ENCODE measurements at places on chromosomes 7 and 10. TPM values are rescaled to one million over a fixed set of nuclear protein-coding genes. Genes with fewer than 3 reads are reported as not detected.
A peak's percentile ranks its signal among the peaks of the same experiment; 100 is the strongest.

Gene OGDH
- 65.3 TPM for total RNA-seq

Gene LLCFC1
- total RNA-seq = not detected

Gene TMEM236
- 1.4 TPM for total RNA-seq

Gene NAT16
- total RNA-seq = not detected

Gene ANXA8L1
- total RNA-seq = 54.0 TPM

GRCh38 chr7:3914051-3914775 lies 613.2 kb downstream of the SDK1 start:
- H3K4me1 ChIP-seq = peaks cover 15% of the 10 kb centered on the region
- peak overlapping the region; percentile 7 for H3K27ac ChIP-seq
- no peaks in the 10 kb centered on the region for H3K36me3 ChIP-seq
- no peaks in the 10 kb centered on the region for H3K27me3 ChIP-seq

DNA sequence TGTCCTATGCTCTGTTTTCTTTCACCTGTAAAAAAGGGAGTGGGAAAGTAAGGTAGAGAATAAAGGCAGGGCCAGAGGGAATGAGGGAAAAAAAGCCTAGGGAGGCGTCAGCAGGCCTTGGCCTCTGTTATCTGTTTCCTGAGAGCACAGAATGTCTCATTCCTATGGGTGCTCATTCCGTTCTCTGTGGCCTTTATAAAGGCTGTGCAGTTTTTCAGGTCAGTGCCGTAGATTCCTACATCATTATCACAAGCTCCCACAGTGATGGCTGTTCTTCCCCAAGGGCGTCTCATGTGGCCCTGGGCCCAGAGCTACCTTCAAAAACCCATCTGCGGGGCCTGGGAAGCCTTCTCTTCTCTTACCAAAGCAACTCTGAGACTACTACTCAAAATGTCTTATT lies 16.7 kb upstream of the AKR1B10 start:
- H3K4me3 ChIP-seq = no peak overlapping the region
- H3K27ac ChIP-seq = peak overlapping the region; percentile 60
- DNase-seq = no peak

GRCh38 chr10:77471069-77471536 lies 166.5 kb downstream of the KCNMA1 start:
- no peak for DNase-seq
- H3K4me1 ChIP-seq = no peaks in the 10 kb centered on the region
- H3K27me3 ChIP-seq = no peaks in the 10 kb centered on the region

DNA sequence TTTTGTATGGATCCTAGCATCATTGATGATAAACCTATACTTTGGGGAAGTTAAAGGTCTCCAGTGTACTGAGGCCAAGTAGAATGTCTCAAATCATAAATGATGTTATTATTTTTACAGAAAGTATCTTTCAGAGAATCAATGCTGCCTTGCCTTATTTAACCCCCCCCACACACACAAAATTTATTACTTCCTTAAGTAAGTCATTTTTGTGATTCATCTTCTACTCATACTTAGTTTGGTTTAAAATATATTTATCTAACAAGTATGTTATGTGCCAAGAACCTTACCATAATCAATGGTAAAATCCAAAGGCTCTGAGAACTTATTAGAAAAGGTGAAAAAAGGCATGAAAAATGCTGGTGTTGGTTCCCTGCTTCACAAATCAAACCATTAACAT lies 18.8 kb upstream of the CLDN12 start:
- H3K27me3 ChIP-seq = no peaks in the 10 kb centered on the region
- no peak overlapping the region for H3K27ac ChIP-seq
- H3K4me3 ChIP-seq = no peak overlapping the region
- no peak for DNase-seq
- no peaks in the 10 kb centered on the region for H3K36me3 ChIP-seq
- H3K4me1 ChIP-seq = no peaks in the 10 kb centered on the region

DNA sequence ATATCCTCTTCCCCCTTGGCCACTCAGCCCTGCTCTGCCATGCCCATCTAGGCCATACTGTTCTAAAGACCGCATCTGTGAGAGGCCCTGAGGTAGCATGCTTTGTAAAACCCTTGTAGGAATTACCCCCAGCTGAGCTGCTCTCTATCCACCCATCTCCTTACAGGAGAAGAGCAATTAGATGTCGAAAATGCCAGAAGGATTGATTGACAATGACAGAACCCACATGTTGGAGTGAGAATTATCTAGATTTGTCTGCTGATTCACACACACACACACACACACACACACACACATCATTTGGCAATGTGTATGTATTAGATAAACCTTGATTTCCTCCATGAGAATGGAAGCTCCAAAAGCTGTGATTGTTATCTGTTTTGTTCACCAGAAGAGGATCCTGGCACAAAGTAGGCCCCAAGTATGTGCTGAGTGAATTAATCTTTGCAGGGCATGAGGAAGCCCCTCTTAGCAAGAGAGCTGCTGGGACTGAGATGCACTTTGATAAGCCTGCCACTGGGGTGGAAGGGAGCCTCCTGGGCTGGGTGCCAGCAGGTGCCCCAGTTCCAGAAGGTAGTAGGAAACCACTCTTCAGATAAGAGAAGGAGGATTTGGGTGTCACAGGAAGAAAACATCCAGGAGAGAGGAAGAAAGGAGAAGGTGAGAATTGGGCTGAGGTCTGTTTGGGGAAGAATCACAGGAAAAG lies 187.5 kb upstream of the ADO start:
- H3K4me3 ChIP-seq = no peak overlapping the region
- no peaks in the 10 kb centered on the region for H3K27me3 ChIP-seq
- no peaks in the 10 kb centered on the region for H3K4me1 ChIP-seq
- H3K36me3 ChIP-seq = no peaks in the 10 kb centered on the region

GRCh38 chr7:108072739-108073138 lies 57.4 kb downstream of the LAMB4 start:
- H3K36me3 ChIP-seq = no peaks in the 10 kb centered on the region
- DNase-seq = no peak
- no peak overlapping the region for H3K27ac ChIP-seq
- H3K27me3 ChIP-seq = no peaks in the 10 kb centered on the region

DNA sequence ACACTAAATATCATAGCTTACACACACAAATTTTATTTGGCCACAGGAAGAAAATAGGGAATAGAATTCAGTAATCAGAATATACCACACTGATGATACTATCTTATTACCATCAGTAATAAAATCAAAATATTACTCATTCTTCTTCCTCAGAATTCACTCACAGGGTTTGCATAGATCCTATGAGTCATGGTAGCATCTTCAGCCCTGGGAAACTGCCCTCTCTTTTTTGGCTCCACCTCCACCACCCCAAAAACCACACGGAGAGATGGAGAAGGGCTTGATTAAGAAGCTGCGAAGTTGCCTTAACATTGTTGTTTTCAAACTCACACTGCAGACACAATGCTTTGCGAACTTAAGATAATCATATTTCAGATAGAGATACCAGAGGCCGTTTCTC lies 154.1 kb upstream of the AHR start:
- no peak overlapping the region for H3K4me3 ChIP-seq
- H3K4me1 ChIP-seq = peaks cover 4% of the 10 kb centered on the region
- H3K36me3 ChIP-seq = no peaks in the 10 kb centered on the region
- H3K27ac ChIP-seq = no peak overlapping the region

DNA sequence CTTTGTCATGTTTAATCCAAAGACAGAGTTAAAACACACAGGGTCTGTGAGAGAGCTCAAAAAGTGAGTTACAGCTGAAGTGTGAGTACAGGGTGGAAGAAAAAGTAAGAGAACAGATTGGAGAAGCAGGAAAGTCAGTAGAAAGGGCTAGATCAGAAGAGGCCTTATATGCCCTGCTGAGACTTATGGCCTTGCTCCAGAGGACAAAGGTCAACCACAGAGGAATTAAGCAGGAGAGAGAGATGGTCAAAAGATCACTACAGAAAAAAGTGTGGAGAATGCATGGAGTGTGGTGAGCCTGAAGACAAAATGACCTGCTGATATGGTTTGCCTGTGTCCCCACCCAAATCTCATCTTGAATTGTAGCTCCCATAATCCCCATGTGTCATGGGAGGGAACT lies 213.8 kb downstream of the NEBL start:
- no peak overlapping the region for H3K4me3 ChIP-seq
- no peaks in the 10 kb centered on the region for H3K27me3 ChIP-seq
- no peaks in the 10 kb centered on the region for H3K4me1 ChIP-seq
- H3K27ac ChIP-seq = peak overlapping the region; percentile 29
- no peaks in the 10 kb centered on the region for H3K36me3 ChIP-seq
- no peak for DNase-seq

GRCh38 chr7:100865372-100865911 lies 1.7 kb upstream of the TRIP6 start:
- H3K36me3 ChIP-seq = no peaks in the 10 kb centered on the region
- H3K4me1 ChIP-seq = peaks cover 14% of the 10 kb centered on the region
- no peak overlapping the region for H3K4me3 ChIP-seq

GRCh38 chr7:129684777-129685176 lies 73.3 kb downstream of the NRF1 start:
- no peak overlapping the region for H3K4me3 ChIP-seq
- no peaks in the 10 kb centered on the region for H3K27me3 ChIP-seq
- H3K4me1 ChIP-seq = no peaks in the 10 kb centered on the region
- DNase-seq = no peak
- no peaks in the 10 kb centered on the region for H3K36me3 ChIP-seq
- no peak overlapping the region for H3K27ac ChIP-seq

DNA sequence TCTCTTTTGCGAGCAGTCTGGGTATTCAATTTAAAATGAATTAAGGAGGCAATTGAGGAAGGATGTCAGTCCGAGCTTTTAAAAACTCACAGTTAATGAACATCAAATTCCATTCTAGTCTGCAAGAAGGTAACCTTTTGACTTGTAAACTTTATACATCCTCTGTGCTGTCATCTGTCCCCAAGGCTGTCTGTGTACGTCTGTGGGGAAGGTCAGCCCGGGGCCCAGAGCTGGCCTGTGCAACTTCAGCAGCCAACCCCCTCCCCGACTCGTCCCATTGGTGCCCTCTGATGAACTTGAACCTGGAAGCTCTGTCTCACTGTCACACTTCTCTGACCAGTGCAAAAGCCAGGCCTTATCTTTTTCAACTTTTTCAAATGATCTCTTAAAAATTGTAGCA lies 80.3 kb downstream of the CCDC3 start:
- peaks cover 4% of the 10 kb centered on the region for H3K27me3 ChIP-seq
- H3K4me3 ChIP-seq = no peak overlapping the region
- no peaks in the 10 kb centered on the region for H3K36me3 ChIP-seq
- no peak overlapping the region for H3K27ac ChIP-seq

DNA sequence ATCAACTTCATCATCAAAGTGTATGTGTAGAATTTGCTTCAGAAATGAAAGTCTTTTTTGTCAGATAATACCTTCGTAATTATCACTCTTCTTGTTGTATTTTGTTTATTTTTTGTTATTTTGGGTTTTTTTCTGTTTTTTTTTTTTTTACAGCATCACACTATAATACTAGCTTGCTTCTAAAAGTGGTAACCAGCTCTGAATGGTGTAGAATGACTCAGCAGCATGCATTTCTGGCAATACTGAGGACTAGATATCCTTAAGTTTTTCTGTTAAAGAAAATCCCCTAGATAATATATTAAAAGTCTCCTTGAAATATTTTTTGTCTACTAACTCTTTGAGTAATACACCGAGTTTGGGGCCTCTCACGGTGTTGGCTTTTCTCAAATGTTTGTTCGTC lies 109.1 kb downstream of the LMBR1 start:
- no peaks in the 10 kb centered on the region for H3K4me1 ChIP-seq
- DNase-seq = no peak
- H3K36me3 ChIP-seq = no peaks in the 10 kb centered on the region

DNA sequence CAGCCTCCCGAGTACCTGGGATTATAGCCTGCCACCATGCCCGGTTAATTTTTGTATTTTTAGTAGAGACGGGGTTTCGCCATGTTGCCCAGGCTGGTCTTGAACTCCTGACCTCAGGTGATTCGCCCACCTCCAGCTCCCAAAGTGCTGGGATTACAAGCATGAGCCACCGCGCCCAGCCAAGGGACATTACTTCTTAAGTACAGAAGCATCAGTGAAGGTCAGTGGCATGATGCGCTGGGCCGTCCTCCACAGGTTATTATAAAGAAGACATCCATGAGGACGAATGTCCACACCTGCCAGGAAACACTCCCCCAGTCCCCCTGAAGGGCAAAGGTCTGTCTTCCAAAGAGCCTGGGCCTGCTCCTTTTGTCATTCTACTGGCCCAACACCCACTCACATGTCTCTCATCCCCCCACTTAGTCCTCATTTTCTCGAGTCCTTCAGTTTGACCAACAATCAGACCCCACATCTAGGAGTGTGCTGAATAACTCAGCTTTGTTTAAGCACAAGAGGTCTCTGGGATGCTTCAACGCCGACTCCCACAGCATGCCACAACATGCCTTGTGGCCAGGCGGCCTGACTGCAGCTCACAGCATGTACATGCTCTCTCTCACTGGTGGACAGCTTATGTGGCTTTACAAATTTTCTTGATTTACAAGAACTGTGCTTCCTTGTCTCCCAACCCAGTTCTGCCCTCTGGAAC lies 73.0 kb downstream of the CTBP2 start:
- H3K4me1 ChIP-seq = peaks cover 11% of the 10 kb centered on the region
- no peak overlapping the region for H3K27ac ChIP-seq
- H3K27me3 ChIP-seq = no peaks in the 10 kb centered on the region

DNA sequence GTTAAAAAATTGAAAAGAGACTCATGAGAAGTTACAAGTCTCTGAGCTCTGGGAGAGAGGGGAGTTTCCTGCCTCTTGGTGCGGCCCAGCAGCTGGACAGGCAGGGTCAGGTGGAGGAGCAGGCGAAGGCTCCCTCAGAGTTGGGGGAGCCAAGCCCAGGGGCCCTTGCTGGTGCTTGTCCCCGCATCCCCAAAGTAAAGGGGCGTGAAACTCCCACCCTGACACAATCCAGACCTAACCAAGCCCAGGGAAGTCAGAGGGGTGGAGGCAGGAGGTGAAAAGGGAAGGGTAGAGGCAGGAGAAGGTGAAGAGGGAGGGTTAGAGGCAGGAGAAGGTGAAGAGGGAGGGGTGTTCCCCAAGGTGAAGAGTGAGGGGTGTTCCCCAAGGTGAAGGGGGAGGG lies 322.8 kb downstream of the GLRX3 start:
- H3K27ac ChIP-seq = no peak overlapping the region
- H3K36me3 ChIP-seq = no peaks in the 10 kb centered on the region
- H3K27me3 ChIP-seq = no peaks in the 10 kb centered on the region
- no peak for DNase-seq
- H3K4me3 ChIP-seq = no peak overlapping the region
- H3K4me1 ChIP-seq = no peaks in the 10 kb centered on the region

GRCh38 chr7:148385009-148385682 lies 205.4 kb upstream of the C7orf33 start:
- no peaks in the 10 kb centered on the region for H3K36me3 ChIP-seq
- no peaks in the 10 kb centered on the region for H3K27me3 ChIP-seq
- H3K4me1 ChIP-seq = no peaks in the 10 kb centered on the region
- no peak overlapping the region for H3K4me3 ChIP-seq
- DNase-seq = no peak
- H3K27ac ChIP-seq = no peak overlapping the region

DNA sequence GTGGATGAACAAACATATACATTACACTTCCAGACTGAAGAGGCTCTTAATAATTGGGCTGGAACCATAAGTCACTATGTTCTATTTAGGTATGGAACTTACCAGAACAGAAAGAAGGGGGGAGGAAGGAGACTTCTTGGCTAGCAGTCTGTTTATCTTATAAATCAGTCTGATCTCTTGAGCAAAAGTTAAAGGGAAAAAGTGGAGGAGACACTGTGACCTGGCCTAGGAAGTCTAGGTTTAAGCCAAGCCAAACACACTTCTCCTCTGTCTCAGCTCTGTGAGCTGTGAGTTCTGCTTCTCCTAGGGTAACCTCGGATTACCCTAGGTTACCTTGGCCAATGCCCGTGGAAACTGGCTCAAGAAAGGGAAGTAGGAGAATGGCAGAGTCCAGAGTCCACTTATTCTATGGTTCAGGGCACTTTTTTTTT lies 95.2 kb downstream of the PFKFB3 start:
- H3K27me3 ChIP-seq = no peaks in the 10 kb centered on the region
- no peak overlapping the region for H3K4me3 ChIP-seq
- peaks cover 37% of the 10 kb centered on the region for H3K4me1 ChIP-seq
- DNase-seq = no peak

- H3K4me3 ChIP-seq = no peak overlapping the region
- no peaks in the 10 kb centered on the region for H3K36me3 ChIP-seq
- H3K27me3 ChIP-seq = no peaks in the 10 kb centered on the region
- no peaks in the 10 kb centered on the region for H3K4me1 ChIP-seq
- no peak for DNase-seq
These were observed 46.2 kb downstream of the SEM1 start for GRCh38 chr7:96663457-96663856.

Data from hepatocyte (in vitro differentiated cells).